ENCODE measurements at places on chromosomes 12 and 14.

- DNase-seq = no peak
Measured at GRCh38 chr12:53192531-53193021, 11.9 kb upstream of the CSAD start.

- no peak for DNase-seq
Measured at GRCh38 chr14:92103363-92103989, 2.9 kb downstream of the ATXN3 start.

- DNase-seq = no peak
Measured at GRCh38 chr12:93796729-93797128, 119.6 kb downstream of the CRADD start.

DNA sequence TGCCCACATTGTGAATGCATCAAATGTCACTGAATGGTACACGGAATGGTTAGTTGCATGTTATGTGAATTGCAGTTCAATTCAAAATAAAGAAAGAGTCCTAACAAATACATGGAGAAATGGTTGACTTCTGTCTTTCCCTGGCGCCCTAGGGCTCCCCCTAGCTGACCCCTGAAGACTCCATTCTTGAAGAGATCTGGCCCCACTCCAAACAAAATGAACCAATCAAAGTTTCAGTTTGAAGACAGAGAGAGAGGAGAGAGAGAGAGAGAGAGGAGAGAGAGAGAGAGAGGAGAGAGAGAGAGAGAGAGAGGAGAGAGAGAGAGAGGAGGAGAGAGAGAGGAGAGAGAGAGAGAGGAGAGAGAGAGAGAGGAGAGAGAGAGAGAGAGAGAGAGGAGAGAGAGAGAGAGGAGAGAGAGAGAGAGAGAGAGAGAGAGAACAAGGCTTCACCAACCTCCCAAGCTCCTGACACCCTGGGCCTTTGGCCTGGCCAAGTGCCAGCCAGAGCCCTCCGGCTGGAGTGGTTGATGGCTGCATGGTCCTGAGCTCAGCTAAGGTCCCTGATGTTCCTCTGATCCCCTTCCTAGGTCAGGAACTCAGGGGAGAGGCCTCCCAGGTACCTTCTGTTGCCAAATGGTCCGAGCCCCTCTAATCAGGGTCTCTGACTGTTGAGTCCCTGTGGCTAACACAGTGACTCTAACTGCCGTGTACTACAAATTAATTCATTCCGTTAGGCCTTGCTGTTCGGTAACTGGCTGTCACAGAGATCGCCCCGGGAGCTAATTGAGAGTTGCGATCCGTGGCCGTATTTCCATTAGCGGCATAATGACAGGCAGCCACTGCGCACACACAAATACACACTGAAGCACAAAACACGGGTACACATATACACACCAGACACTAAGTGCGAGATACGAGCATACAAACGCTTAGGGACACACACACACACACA is 188.8 kb downstream of the ESRRB start:
- no peak for DNase-seq

DNA sequence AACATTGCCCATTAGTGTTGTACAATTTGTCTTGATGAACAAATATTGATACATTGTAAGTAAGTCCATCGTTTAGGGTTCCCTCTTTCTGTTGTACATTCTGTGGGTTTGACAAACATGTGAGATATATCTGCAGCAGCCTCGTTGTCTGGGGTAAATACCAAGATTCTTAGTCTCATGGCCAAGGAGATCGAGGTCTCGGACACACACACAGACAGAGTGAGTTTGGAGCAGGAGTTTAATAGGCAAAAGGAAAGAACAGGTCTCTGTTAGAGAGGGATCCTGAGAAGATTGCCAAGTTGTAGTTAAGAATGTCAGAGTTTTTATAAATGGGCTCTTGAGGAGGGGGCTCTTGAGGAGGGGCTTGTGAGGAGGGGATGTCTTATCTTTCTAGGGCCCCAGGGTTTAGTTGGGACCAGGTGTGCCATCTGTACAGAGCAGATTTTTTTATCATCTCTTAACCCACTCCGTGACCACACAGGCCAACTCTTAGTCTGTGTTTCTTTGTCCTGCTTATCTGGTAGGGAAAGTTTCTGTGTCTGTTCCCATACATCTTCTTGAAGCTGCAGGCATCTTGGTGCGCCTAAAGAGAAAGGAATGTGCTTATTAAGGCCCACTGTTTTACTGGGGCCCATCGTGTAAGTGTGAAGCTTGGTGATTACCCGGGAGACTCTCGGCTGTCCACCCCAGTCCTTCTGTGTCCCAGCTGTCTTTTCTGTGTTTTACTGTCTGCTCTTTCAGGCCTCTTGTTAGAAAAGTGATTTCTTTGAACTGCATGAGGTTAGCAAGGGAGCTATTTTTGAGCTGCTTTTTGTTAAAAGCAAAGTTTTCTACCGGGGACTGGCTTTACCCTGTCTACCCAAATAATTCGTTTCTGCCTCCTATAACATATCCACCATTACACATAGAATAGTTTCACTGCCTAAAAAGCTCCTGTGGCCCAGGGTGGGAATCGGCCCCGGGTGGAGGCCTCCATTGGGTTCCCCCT is 22.4 kb upstream of the CLEC2D start:
- no peak for DNase-seq

GRCh38 chr12:15931590-15932053 is 20.5 kb downstream of the DERA start:
- DNase-seq = no peak

DNA sequence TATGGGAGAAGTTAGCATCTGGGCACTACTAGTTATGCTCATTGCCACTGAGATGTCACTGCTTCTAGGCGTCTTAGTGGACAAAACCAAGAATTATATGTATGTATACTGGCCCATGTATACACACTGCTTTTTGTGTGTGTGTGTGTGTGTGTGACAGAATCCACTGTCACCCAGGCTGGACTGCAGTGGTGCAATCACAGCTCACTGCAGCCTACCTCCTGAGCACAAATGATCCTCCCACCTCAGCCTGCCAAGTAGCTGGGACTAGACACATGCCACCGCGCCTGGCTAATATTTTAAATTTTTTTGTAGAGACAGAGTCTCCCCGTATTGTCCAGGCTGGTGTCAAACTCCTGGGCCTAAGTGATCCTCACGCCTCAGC is 25.2 kb downstream of the LIMA1 start:
- DNase-seq = no peak

GRCh38 chr14:105473677-105474482 is 741 bp upstream of the CRIP2 start:
- peak; percentile 77 for DNase-seq

- DNase-seq = no peak
Measured at GRCh38 chr12:24200010-24200409, 250.5 kb upstream of the SOX5 start.

DNA sequence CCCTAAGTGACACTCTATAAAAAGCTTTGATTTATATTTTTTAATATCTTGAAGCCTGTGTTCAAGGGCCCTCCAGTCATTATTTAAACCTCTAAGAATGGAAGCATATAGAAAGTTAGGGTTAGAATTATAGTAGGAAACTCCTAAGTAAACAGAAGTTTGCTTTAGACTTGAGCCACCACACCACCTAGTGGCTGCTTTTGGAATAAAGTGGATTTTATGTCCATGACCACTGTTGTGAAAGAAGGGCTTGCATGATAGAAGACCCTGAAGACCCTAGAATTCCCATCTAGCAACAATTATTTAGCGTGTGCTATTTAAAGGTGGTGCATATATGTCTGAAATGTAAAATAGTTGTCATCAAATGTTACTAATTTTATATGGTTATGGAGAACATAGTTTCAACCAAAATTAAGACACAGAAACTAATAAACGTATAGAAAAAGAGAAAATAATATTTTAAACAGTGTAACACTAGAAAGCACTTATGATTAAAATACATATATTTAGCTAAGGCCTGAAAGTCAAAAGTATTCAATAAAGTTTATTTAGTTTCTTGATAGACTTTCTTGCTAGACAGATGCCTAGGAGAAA is 21.3 kb downstream of the LRRIQ1 start:
- DNase-seq = peak; percentile 1

DNA sequence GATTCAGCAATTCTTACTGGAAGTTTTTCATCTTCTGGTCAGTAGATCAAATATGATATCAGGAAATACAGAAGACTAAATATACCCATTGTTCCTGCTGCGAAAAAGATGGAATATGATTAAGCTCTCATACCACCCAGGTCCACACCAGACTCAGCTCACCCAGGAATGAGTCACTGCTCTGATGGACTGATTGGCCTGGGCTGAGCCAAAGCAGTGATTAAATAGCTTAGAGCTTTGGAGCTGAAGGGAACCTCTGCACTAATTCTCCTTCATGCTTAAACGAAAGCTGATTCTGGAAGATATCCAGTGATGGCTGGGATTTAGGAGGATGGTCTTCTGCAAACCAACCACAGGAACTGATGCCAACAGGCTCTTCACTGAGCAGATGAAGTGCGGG is 62.0 kb upstream of the SYT1 start:
- DNase-seq = no peak

GRCh38 chr12:11801643-11802042 is 152.2 kb downstream of the ETV6 start:
- no peak for DNase-seq

- DNase-seq = no peak
Measured at GRCh38 chr14:64747327-64747726, 43.1 kb downstream of the PLEKHG3 start.

DNA sequence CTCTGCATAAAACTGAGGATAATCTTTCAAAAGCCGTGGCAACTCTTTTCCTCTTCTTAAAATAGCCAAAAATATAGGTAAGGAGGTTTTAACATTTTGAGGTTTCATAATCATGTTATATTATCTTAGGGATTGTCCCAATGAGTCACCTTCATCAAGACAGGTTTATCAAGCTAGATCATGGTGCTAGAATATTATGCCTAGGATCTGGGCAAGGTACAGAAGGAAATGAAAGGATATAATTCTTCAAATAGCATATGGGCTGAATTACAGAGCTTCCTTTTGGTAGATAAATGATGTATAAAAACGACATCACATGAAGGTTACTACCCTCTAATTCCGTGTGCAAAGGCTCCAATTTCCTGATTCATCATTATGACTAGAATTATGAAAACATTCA is 28.6 kb upstream of the TBC1D15 start:
- DNase-seq = no peak

DNA sequence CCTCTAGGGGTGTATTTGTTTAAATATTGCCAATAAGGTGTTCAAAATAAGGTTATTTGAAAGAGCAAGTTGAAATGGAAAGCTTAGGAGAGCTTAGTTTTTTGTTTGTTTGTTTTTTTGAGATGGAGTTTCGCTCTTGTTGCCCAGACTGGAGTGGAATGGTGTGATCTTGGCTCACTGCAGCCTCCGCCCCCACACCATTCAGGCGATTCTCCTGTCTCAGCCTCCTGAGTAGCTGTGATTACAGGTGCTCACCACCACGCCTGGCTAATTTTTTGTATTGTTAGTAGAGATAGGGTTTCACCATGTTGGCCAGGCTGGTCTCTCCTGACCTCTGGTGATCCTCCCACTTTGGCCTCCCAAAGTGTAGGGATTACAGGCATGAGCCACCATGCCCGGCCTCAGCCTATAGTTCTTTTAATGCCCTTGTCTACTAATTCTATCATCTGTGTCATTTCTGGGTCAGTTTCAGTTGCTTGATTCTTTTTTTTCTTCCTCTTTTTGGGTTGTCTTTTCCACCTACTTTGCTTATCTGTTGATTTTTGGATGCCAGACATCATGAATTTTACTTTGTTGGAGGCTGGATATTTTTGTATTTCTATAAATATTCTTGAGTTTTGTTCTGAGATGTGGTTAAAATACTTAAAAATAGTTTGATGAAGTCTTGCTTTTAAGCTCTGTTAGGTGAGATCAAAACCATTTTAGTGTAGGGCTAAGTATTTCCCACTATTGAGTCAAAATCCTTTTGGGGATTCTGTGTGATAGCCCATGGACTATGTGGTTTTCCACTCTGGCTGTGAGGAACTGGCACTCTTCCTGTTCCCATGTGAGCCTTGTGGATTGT is 18.7 kb downstream of the RCOR1 start:
- DNase-seq = no peak

DNA sequence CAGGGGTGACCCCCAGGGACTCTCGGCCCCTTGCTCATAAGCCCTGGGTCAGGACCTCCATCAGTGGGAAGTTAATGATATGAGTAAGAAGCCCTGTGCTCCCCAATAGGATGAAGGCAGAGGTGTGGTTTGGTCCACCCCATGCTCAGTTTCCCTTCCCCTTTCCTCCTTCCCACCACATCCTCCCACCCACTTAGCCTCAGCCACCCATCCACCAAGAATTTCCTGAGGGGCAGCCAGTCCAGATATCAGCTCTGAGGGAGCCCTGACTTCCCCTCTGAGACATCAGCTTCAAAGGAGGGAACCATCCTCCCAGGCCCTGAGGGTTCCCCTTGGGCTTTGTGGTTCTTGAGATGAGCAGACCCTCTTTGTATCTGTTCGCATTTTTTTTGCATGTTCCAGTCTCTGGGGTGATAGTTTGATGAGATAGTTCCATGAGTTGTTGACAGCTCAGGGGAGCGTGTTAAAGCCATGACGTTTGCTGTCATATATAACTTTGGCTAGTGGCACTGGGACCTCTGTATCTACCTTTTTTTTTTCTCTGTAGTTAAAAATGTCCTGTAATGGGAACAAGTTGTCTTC is 71.2 kb downstream of the LGMN start:
- DNase-seq = no peak

DNA sequence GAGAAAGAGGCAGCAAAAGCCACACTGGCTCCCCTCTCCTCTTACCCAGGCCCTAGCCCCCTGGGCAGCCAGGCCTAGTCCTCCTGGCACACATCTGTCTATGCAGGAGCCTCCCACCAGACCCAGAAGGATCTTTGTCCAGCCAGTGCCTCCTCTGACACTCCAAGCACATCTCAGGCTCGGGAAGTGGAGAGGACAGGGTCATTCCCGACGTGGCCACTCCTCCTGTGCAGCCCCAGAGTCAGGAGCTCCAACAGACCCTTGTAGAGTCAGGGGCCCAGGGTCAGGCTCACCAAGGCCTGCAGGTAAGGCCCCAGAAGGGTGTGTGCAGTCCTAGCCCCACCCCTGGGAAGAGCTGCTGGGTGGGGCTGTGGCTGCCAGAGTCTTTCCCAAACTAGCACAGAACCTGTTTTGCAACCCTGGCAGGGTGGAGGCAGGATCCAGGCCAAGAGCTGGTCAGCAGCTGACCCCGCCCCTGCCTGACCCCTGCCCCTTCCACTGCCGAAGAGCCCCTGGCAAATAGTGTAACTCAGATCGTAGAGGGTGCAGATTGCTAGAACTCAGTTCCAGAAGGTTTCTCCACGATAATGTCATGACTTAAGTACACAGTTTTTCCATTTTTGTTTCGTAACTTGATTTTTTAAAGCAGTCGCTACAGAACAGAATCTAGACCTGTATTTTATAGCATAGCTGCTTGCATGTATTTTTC is 26.6 kb upstream of the PNMA1 start:
- DNase-seq = no peak

DNA sequence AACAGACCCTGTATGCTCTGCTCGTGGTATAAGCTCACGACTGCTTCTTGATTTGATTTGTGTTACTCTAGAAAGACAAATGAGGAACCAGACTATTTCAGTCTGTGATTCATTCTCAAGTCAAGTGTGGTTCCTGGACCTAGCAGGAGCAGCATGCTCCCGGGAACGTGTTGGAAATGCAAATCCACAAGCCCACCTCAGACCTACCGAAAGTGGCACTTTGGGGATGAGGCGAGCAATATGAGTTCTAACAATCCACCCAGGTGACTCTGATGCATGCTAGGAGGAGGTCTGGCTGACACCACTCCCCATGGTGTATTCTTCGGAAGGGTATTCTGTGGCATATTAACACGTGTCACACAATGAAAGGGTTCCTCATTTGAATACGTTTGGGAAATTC is 59.5 kb upstream of the TMX1 start:
- no peak for DNase-seq

GRCh38 chr12:24111086-24111485 is 161.6 kb upstream of the SOX5 start:
- DNase-seq = no peak

All from T1000 (cell line).